ENCODE measurements at places on chromosomes 5 and 9.

DNA sequence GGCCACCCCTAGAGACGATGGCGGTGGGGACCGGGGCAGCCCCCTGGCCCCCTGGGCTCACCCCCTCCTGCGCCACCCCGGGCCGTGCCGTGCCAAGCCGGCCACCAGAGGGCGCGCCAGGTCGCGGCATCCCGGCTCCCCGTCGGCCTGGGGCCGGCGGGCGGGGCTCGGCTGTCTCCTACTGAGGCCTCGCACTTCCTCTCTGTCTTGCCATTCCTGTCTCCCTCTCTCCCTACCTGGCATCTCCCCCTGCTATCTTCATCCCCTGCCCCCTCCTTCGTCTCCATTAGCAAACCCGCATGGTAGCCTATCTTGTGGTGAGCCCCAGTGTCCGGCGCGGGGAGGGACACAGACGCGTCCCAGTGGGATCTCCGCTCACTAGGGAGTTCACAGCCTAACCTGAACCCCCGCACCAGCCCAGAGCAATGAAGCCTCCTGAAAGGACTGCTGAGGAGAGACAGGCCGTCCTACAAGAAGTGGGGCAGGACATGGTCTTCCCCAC is 29.8 kb upstream of the FABP6 start:
- DNase-seq, result peak; percentile 29

GRCh38 chr5:1755321-1755949 is 44.2 kb downstream of the MRPL36 start:
- no peak for DNase-seq

- no peak for DNase-seq
Observed at GRCh38 chr9:115972362-115972761, 181.2 kb upstream of the PAPPA start.

DNA sequence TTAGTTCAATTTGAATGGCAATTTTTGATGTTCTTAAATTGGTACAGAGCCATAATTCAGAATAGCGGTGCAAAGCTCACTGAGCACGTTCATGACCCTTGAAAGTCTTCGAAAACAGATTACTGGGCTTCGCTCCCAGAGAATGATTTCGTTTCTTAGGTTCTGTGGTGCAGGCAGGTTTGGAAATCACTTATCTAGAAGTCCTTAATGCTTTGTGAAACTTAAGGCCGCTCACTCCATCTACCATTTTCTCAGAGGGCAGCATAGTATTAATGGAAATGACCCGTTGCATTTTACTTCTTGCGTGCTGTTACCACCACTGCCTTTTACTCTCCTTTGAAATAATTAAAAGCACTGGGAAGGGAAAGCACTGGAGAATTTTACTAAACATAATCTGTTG is 2.9 kb upstream of the MAT2B start:
- DNase-seq, result no peak

DNA sequence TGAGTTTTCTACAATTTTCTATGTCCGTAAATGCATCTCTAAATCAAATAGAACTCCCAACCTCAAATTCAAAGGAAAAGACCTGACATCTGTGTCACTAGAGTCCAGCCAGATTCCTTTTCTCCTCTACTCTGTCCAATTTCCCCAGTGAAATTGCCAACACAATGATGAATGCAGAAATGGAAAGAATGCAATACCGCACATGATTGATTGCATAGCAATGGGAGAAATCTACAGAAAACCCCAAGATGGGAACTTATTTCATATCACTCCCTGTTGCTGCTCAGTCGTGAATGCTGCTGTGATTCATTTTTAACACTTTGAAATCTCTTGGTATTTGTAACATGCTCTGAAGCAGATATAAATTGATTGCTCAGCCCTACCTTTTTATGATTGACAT is 355.1 kb upstream of the TUSC1 start:
- DNase-seq, result no peak

DNA sequence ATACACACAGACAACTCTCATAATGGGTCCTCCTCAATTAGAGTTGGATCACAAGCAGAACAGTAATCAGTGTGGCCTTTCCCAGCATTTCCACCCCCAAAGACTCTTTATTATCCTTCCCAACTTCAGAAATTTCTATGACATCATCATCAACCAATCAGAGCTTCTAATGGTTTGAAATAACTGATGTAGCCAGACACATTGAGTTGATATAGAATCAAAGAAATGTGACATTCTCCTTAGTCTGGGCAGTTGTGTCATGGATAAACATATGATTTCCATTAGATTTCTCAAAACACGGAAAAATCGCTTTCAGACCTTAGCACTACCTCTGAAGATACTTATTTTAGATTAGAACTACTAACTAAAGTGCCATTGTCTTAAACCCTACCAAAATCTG is 75.7 kb upstream of the NFIB start:
- no peak for DNase-seq

GRCh38 chr5:68296895-68297294 is 81.3 kb downstream of the PIK3R1 start:
- no peak for DNase-seq

DNA sequence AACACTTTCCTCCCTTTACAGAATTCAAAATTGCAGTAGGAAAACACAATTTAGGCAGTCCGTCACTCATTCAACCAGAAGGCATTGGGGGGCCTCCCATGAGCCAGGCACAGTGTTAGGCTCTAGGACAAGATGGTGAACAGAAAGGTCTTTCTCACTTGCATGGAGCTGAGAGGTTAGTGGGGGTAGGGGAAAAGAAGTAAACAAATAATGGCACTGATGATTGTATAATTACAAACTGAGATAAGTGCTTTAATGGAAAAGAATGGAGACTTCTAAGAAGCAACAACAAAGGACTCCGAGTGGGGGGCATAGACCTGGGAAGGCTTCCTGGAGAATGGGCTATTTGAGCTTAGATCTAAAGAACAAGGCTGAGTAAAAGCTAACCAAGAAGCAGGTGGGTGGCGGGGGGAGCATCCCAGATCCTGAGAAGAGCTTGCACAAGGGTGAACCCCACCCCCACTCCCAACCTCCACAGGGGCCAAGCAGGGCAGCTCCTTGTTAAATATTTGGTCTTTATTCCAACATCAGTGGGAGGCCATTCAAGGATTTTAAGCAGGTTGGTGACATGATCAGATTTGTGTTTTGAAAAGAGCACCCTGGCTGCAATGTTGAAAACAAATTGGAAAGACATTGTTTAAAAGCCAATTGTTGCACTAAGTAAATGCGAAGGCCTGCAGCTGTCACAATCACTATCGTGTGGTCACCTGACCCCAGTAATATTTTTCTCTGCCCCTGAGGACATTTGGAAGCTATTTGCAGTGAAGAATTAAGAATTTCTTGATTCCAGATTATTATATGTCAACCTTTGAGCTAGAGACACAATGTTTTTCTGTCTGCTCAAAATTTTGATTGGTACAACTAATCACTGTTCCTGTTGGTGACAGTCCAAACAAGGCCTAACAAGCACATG is 73.9 kb upstream of the EFNA5 start:
- DNase-seq, result no peak

- DNase-seq, result peak; percentile 69
Observed at GRCh38 chr9:131732061-131732526, 7.8 kb downstream of the RAPGEF1 start.
